Left hindlimb (tissue), 1 donor: ENCODE measurements at places on chromosomes 1 and 21.
A peak's percentile ranks its signal among the peaks of the same experiment; 100 is the strongest.

GRCh38 chr1:32651461-32652073 is 559 bp downstream of the RBBP4 start:
- no peak for DNase-seq

GRCh38 chr1:232940262-232940661 is 10.1 kb upstream of the NTPCR start:
- DNase-seq, result no peak

DNA sequence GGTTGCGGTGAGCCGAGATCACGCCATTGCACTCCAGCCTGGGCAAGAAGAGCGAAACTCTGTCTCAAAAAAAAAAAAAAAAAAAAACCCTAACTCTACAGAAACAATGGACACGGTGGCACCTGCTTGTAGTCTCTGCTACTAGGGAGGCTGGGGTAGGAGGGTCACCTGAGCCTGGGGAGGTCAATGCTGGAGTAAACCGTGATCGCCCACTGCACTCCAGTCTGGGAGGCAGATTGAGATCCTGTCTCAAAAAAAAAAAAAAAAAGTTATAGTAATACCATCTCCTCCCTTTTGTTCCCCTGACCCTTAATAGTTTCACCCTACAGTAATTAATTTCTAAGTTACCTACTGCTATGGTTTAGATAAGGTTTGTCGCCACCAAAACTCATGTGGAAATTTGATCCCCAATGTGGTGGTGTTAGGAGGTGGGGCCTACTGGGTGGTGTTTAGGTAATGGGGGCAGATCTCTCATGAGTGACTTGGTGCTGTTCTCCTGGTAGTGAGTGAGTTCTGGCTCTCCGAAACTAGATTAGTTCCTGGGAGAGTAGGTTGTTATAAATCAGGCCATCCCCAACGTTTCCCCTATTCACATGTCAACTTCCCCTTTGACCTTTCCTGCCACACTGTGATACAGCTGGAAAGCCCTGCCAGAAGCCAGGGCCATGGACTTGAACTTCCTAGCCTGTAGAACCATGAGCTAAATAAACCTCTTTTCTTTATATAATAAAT is 9.8 kb downstream of the FBXO42 start:
- no peak for DNase-seq

- DNase-seq, result no peak
These were observed 183.1 kb downstream of the RHOU start for GRCh38 chr1:228918335-228918734.

- DNase-seq, result no peak
These were observed 24.7 kb upstream of the LRRN2 start for GRCh38 chr1:204709960-204710912.

DNA sequence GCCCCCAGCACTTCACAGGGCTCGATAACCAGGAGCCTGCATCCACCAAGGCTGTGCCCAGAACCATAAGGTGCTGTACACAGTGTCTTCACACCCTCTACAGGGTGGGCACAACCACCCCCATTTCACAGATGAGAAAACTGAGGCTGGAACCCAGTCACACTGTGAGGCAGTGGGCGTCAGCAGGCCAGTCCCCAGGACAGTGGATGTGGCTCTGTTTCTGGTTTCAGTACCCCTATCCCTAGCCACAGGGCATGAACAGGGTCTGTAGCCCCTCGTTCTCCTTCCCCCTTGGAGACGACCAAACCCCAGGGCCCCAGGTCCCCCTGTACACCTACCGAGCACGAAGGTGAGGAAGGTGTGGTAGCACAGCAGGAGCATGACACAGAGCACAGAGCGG is 27.6 kb downstream of the TTC39A start:
- peak; percentile 23 for DNase-seq

GRCh38 chr1:233662575-233663304 is 48.8 kb downstream of the KCNK1 start:
- no peak for DNase-seq

- peak; percentile 87 for DNase-seq
These were observed 105.3 kb downstream of the BCAR3 start for GRCh38 chr1:93576346-93576745.

GRCh38 chr21:14688412-14688811 is 142.3 kb upstream of the SAMSN1 start:
- no peak for DNase-seq

DNA sequence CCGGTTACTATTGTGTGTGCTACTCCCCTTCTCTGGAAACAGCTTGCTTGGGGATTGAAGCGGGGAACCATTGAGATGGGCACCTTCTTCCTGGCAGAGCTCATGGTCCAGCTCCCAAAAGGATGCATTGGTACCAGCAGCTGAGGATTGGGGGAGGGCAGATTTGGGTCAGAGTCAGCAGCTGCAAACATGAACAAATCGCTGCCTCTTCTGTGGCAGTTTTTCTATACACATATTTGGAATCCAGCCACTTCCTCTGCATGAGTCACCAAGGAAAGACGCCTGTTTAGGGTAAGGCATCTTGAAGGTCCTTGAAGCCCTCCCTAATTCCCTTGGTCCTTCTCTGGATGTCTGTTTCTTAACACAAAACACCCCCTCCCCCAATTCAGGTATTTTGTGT is 104.7 kb downstream of the DAB1 start:
- DNase-seq, result peak; percentile 27

- DNase-seq, result no peak
These were observed 5.0 kb upstream of the PLA2G2C start for GRCh38 chr1:20191266-20191825.

DNA sequence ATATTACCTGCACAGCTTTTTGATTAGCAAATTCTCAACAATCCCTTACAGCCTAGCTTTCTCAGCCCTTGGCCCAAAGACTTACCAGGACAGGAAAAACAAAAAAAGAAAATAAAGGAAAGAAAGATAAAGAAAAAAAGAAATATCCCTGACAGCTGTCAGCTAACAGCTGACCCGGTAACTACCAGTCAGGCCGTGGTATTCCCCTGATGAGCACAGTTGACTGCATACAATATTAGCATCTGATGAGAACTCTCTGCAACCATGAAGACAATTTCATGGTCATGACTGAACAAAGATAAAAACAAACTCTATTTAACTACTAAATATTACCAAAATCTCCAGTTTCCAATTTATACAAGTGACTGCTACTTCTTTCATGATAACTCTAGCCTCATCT is 798.8 kb downstream of the PLA2G4A start:
- DNase-seq, result no peak

DNA sequence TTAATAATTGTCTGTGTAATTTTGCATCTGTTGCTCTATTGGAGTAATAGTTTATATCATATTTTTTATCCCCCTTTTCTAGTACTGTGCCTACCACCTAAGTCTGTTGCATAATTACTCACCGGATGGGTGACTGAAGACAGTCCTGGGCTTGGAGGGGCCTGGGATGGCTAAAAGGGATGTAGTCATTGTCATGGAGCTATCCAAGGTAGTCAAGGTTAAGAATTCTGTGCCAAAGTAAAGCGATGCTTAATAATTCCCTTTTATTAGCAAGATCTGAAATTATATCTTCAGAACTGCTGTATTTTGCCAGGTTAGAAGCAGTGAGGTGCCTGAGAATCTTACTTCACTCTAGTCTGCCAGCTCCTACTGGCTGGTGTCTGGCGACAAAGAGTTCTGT is 61.6 kb downstream of the KDM1A start:
- no peak for DNase-seq

- DNase-seq, result no peak
These were observed 55.1 kb downstream of the UBE2T start for GRCh38 chr1:202286622-202287097.

- DNase-seq, result no peak
These were observed 22.3 kb upstream of the AGPAT3 start for GRCh38 chr21:43842742-43843141.
